ENCODE measurements at places on chromosomes 13 and 19.

- DNase-seq, result peak; percentile 30
These were observed 22.3 kb downstream of the TMEM161A start for GRCh38 chr19:19115954-19116353.

DNA sequence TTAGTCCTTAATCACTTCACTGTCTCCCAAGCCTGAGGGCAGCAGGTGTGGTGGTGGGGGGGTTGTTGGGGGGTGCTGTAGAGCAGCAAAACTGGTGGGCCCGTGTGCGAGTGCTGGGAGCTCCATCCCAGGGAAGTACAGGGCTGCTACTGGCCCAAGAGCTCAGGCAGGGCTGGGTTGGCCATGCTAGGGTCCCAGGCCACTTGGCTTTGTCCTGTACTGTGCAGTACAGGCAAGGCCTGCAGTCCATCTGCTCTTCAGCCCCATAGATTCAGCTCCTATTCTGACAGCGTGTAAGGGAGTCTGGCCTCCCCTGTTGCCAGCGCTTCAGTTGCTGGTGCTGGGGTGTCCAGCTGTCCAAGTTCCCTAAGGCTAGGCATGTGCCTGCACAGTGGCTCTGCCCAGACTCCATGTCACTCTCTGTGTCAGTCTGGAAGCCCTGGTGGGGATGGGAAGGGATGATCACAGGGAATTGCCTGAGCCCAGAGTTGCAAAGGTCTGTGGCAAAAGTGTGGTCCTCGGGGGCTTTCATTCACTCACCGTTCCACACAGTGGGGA lies 1261.7 kb downstream of the EFNB2 start:
- DNase-seq, result no peak

DNA sequence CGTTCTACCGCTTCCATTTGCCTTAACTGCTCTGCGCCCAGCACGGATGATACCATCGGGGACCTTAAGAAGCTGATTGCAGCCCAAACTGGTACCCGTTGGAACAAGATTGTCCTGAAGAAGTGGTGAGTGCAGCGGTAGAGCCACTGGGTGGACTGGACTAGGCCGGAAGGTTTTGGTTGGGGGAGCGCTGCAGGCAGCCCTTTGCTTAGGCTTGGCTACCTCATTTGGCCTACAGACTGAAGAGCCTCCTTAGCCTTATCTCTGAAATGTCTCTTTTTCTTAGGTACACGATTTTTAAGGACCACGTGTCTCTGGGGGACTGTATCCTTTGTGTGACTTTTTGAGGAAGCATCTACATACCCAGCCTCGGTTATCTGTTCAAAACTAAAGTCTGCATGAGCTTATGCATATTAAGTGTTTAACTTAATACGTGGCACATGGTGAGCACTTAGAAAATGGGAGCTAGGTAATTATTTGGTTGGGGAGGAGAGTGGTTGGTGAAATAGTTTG lies 889 bp downstream of the UBL5 start:
- no peak for DNase-seq

DNA sequence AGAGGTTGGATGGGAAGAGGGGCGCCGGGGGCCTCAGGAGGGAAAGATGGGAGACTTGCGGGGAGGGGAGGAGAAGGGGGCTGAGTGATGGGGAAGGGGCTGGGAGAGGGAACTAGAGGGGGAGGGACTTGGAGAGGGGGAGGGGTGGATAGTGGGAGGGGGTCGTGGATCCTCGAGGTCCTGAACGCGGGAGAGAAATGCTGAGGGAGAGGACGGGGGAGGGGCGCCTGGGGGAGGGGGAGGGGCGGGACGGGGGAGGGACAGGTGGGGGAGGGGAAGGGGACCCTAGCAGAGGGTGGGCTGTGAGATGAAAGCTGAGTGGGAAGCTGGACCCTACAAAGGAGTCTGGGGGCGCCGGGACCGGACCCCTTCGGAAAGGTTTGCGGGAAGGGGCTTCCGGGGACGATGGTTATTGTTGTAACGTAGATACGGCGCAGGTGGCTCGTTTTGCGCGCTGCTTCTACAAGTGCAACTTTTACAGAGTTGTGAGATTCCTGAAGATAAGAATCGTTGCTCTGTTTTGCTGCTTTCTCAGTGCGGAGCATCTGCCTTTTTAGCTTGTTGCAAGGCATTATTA lies 418 bp downstream of the ZNF444 start:
- DNase-seq, result no peak

DNA sequence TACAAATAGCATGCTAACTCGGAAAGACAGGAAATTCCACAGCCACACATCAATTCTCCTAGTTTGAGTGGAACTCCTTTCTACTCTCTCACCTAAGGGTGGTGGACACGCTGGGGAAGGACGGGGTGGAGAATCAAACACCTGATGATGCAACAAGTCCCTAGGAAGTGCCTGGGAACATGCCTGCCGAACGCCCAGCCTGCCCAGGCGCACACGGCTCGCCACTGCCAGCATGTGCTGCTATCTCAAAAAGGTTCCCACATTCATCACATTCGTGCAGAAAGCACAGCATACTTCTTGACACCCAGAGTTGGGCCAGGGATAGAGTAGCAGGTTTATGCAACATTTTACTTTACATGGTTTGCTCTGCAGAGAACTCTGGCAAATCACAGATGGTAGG lies 164.6 kb downstream of the ABCC4 start:
- no peak for DNase-seq

GRCh38 chr19:44570984-44571684 lies 41.7 kb upstream of the CEACAM20 start:
- peak; percentile 84 for DNase-seq

GRCh38 chr19:48310227-48310626 lies 15.1 kb upstream of the EMP3 start:
- peak; percentile 68 for DNase-seq

- no peak for DNase-seq
These were observed 127.6 kb upstream of the GPC6 start for GRCh38 chr13:93098972-93099371.

GRCh38 chr13:100493418-100493817 lies 95.2 kb downstream of the GGACT start:
- no peak for DNase-seq
